ENCODE measurements at places on chromosomes 12 and 14.

DNA sequence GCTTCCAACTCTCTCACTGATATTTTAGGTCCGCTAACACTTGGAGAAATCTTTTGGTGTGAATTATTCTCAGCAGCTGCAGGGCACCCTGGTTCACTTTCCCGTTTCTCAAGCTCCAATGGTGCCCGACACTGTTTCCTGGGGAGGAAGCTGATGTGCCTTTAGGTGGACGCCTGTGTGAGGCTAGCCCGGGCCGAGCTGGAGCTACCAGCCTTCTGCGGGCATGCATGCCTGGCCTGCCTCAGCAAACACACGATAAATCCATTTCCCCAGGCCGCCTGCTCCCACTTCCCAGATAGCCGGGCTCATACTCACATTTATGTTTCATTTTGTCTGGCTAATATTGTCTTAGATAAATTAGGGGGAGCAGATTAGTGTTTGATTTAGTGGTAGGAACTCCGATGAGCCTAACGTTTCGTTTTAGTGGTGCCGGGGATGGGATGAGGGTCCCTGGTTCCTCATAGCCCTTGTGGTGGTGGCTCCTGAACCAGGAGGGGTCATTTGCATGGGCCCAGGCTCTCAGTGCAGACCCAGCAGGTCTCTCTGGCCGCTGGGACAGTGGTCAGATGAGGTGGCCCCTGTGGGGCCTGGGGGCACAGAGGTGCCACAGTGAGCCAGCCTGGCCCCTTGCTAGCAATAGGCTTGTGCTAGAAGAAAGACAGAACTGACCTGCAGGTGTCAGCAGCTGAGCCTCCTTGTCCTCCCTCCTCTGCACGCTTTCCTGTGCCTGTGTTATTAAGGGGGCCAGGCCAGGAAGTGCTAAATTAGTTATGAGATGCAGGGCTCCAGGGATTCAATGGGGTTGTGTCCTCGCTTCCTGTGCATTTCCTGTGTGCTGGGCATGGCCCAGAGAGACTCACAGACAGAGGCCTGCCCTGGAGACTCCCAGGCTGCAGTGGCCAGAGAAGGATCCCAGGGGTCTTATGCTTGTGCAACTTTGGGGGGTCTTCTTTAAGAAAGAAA is 88.3 kb downstream of the KIF26A start:
- no peak for DNase-seq

DNA sequence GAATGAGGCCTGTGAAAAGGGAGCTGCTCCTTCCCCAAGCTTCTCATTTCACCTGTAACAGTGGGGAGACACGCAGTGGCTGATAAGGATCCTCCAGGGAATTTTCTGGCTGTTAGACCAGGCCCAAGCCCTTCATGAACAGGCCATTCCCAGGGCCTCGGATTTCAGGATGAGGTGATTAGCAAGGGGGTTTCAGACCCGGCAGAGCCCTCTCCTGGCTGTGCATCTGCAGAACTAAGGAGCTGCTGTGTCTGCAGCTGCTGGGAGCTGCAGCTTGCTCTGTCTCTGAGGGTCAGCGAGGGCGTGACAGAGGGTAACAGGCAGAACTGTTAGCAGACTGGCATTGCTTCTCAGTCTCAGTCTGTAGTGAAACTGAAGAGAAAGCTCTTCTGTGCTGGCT is 110.4 kb downstream of the KCNA5 start:
- DNase-seq: no peak

DNA sequence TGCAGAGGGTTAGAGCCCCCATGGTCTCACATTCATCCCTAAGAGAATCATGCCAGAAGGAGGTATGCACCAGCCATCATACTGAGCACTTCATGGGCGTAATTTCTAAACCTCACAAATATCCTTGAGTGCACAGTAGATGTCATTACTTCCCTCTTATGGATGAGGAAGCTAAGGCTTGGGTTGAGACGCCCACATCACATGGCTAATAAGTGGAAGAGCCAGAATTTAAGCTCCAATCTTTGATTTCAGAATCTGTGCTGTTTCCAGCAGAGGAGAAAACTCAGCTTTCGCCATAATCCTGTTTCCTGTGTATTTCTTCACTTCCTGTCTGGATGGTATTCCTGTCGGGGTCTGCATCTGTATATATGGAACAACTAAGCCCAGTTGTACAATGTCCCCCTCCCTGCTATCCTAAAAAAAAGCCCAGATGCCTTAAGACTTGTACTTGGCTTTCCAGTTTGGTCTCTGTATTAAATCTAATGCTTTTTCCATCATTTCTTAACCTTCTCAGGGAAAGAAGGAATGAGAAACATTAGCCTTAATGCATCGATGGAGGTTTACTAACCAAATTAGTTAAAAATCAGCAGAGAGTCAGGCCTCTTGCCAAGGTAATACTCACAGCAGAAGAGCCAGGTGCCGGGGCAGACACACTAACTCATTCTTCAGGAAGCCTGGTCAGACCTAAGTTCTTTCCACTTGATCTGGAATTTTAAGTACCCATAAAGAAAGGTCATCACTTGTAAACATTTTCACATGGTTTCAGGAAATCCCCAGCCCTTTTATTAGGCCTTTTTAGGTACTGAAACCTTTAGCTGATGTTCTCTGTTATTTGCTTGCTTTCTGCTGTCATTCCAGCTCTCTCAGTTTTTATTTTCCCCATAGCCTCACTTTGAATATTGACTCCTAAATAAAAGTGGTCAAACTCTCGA is 5.3 kb downstream of the ISCU start:
- no peak for DNase-seq

GRCh38 chr12:109461049-109461845 is 15.9 kb downstream of the KCTD10 start:
- no peak for DNase-seq

DNA sequence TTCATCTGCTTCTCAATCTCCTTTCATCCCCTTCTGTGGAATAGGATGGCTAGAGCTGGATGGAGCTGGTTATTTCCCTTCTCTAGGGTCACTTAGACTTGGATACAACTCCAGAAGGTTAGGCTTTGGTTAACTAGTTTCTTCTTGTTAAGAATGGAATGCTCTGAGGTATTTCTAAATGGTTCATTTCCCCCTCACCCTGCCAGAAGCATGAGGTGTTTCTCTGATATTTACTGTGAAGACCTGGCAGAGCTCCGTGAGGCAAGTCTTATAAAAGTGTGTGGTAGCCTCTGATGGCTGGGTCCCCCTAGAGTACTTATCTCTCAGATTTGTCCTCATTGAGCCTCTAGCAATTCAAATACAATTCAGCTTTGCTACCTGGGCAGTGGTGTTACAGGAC is 207.9 kb downstream of the SLC16A7 start:
- DNase-seq: no peak

- DNase-seq: no peak
Observed at GRCh38 chr14:102079700-102079979, 7.2 kb downstream of the HSP90AA1 start.

- DNase-seq: no peak
Observed at GRCh38 chr14:35992816-35993683, 166.9 kb downstream of the BRMS1L start.

- no peak for DNase-seq
Observed at GRCh38 chr12:54935235-54935951, 49.2 kb downstream of the TESPA1 start.

Data from SK-N-MC (cell line).